ENCODE measurements at places on chromosomes 4 and X. TPM values are rescaled to one million over a fixed set of nuclear protein-coding genes. Genes with fewer than 3 reads are reported as not detected.

SLC35A2 gene
- 39.4 TPM for total RNA-seq

DNA sequence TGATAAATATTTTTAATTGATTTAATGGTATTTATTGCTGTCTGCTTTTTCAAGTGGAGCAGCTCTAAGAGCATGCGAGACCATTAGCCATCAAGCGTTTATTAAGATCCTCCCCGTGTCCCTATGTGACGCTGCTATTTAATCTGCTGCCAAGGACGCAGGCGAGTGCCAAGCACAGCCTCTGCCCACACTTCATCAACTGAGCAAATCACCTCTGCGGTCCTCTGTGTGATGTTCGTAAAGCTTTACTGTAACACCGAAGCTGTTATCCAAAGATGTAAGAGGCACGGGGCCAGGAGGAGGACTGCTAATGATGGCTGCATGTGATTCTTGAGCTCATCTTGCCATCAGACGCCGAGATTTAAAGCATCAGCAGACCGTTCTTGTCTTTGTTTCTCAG lies 79.5 kb downstream of the STOX2 start:
- DNase-seq, result no peak

DNA sequence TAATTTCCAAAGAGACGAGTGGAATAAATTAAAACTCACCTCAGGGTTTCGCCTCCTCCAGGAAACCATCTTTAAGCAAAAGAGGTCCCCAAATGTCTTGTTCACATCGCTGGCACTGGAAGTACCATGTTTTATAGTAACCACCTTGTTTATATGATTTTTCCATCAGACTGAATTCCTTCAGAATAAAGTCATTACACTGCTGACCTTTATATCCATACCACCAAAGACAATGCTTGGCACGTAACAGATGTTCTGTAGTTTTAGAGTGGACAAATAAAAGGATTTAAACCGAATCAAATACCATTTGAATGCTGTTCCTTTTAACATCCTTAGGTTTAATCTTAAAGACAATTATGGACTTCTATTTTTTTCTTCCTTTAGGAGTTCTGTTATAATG lies 4.7 kb downstream of the NUDT6 start:
- DNase-seq, result no peak

GRCh38 chr4:45629717-45630116 lies 494.1 kb downstream of the GABRG1 start:
- no peak for DNase-seq

LIMCH1 gene
- total RNA-seq, result 183 TPM

DNA sequence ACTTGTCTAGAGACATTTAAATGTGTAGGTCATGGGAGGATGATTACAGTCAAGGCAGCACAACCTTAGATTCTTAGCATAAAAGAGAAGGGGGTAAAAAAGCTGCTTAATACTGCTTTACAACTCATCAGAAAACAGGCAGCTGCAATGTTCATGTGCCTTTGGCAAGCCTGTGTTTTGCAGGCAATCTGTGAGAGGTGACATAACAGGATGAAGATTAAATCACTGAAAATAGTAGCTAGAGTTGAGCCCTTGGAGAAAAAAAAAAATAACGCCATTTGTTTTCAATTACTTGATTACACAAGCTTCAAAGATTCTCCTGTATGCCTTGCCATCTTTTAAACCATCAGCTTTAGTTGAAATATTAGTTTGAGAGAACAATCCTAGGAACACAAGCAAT lies 847.6 kb upstream of the LCORL start:
- DNase-seq, result no peak

- DNase-seq, result no peak
Measured at GRCh38 chr4:146959692-146960091, 14.0 kb upstream of the TTC29 start.

RADX gene
- total RNA-seq, result 3.2 TPM

GRCh38 chrX:153608806-153609205 lies 9.9 kb upstream of the CCNQ start:
- DNase-seq, result no peak

DNA sequence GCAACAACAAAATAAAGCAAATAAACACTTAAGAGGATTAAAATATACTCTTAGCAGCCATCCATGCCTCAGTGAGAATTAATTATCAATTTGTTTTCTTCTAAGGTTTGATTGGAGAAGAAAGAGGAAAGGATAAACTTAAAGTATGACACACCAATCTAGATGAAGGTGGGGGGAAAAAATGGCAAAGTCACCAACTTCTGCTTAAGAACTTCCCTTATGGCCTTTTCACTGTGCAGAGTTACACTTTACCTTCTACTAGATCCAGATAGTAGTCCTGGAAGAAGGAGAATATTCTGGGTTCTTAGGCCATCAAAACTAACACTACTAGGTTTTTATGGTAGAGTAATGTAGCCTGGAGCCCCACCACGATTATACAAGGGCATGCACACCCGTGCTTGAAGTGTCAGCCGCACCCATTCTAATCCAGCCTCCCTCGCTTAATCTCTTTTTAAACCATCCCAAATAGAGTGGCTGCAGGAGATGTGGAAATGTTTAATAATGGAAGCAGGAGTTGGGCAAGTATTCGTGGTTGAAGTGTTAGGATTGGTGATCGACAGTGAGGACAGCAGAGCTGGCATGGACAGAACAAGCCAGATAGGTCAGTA lies 14.1 kb downstream of the ENPEP start:
- DNase-seq, result no peak

NDUFC1 gene
- total RNA-seq, result 56.5 TPM

DNA sequence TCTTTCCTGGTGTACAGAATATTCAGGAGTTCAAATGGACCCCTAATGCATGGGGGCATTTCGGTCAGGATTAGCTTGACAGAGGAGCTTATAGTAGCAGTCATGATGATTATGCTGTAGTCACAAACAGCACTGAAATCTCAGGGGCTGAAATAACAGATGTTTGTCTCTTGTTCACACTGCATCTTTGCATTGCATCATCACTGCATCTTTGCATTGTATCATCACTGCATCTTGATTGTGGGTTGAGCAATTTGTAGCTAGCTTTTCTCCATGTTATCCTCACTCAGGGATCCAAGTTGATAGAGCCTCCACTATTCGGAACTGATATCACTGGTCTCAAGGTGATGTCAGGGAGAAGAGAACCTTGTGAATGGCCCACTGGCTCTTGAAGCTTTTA lies 160.9 kb downstream of the GATB start:
- no peak for DNase-seq

KLF8 gene
- 10.9 TPM for total RNA-seq

- no peak for DNase-seq
Measured at GRCh38 chr4:67918428-67918827, 34.6 kb upstream of the TMPRSS11D start.

- no peak for DNase-seq
Measured at GRCh38 chr4:63632858-63633257, 776.4 kb downstream of the TECRL start.

- DNase-seq, result peak; percentile 48
Measured at GRCh38 chr4:23888421-23889319, 1.2 kb downstream of the PPARGC1A start.

DNA sequence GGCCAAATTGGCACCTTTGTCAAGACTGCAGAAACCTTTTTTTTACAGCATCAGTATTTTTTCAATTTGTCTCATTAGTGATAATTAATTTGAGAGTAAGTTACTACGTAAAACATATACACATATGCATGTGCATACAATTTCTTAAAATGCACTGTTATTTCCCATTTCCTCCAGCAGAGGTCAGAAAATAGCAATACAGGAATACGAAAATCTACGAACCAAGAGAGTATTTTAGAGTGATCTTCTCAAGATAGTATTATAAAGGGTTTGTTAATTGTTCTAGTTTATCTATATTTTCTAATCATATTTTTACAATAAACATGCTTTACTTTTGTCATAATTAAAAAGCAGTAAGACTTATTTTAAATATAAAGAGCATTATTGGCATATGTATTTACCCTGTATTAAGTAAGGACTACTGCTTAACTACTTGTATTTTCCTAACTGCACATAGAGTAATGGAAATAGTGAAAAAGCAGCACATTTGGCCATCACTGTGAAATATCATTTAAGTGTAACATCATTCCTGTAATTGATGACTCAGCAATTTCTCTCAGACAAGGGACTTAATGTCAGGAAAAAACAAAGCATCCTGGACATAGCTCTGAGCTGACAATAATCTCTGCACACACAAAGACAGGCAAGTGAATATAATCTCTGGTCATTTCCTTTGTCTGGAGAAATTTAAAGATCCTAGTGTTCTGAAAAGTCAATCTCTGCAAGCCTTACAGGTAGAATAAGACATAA lies 45.6 kb downstream of the MAOB start:
- DNase-seq, result no peak

DNA sequence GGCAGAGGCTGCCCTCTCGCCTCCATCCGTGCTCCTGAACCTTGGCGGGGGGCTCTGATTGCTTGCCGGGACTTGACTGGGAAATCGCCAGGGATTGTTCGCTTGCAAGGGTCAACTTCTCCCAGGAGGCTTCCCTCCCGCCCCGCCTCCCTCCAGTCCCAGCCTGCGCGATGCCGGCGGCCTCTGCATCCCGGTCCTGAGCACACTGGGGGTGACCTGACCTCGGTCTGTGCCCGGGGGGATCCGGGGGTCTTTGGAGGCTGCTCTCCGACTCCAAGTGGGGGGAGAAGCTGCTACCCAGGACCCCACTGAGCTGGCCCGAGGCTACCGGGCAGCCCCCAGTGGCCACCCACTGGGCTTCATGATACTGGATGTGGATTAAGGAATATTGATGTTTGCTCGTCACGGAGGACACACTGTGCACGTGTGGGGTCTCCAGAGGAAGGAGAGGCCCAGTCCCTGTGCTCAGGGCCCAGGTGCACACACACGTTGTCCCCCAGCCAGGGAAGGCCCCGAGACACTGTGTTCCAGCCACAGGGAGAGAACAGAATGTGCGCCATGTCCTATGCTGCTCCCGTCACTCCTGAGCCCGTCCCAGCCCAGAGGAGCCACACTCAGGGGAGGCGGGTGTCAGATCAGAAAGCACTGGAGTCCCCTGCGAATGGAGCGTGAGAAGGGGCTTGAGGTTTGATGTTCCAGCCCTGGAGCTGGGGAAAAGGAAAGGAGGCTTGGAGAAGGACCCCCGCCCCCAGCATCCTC lies 55.9 kb upstream of the NKX1-1 start:
- no peak for DNase-seq

DNA sequence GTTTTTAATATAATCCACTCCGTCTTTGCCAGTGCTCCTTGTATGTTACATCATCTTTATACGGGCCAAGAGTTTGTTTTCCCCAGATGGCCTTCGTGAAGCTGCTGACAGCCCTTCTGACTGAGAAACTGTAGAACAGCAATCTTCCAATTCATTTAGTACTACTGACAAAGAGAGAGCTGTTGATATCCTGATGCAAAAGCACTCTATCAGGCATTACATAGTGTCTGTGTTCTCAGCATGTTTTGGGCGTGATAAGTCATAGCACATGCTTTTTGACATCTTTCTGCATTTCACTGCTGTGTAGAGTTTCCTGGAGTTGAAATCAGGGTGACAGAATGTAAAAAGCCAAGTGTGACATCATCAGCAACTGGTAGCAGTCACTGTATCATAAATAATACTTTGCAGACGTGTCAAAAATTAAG lies 746.3 kb upstream of the FAM241A start:
- no peak for DNase-seq

- DNase-seq, result no peak
Measured at GRCh38 chr4:1825326-1825725, 30.6 kb downstream of the LETM1 start.

IBSP gene
- 0.24 TPM for total RNA-seq

GRCh38 chrX:78124307-78124706 lies 15.1 kb downstream of the TAF9B start:
- no peak for DNase-seq

DNA sequence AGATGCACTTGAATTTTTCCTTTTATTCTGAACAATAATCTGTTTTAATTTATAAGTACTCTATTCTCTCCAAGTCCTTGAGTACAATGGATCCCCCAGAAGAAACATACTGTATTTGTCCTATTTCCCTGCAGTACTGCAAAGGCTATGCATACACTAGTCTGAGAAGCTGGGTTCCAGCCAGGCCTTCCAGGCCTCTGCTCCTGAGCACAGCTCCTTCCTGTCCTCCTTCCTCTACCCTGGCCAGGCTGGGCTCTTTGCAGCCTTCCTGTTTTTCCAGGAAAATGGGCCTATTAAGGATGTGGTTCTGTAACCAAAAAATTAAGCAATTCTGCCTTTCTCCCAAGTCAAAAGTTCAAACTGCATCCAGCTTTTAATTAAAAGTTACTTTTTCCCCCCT lies 68.0 kb upstream of the STIM2 start:
- no peak for DNase-seq

GRCh38 chr4:6124386-6125102 lies 75.8 kb downstream of the JAKMIP1 start:
- DNase-seq, result no peak

DNA sequence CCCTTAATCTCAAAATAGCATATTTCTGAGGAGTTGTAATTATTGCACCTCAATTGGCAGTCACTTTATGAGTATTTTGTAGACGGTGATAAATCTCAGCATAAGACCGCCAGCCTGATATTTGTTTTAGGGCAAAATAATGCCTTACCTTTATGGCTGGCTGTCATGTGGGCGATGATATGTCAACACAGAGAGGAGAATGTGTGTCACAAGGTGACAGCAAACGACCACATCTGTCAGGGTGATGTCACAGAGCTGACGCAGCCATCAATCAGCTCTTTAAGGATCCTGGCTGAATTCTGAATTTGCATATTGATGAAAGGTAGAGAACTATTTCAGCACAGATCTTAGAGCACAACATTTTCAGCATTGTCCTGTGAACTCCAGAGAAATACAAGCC lies 209.7 kb downstream of the CEP135 start:
- no peak for DNase-seq

LRRC66 gene
- total RNA-seq, result 0.17 TPM

GRCh38 chrX:20374450-20374849 lies 107.7 kb upstream of the RPS6KA3 start:
- DNase-seq, result no peak

DNA sequence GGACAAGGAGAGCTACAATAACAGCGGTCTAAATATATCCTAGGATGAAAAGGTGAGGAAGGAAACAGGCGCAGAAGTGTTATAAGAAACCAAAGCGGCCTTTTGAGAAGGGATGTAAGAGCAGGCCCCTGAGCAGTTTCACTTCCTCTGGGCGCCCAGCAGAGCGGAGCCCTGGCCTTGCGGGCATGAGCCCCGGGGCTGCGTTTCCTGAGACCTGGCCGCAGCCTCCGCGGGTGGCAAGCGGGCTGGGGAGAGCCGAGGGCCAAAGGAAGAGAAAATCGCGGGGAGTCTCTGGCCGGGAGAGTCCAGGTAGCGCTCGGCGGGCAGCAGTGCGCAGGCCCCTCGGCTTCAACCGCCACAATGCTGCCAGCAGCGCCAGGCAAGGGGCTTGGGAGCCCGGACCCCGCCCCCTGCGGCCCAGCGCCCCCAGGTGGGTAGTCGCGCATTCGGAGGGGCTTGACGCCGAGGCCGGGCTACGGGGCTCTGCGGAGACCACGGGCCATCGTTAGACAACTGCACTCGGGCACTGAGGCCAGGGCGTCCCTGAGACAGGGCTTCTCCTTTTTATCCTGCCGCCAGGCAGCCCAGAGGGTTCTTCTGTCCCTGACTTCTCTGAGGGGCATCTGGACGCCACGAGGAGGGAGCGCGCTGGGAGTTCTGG lies at the start of gene BANK1:
Gene BANK1, plus strand, starts transcription at position 210 of the 661 bp plus-strand sequence. Its CDS starts 151 bp downstream, at position 361.
- DNase-seq, result peak; percentile 19

Data from left lung (tissue), 14 donors.